ENCODE measurements at places on chromosomes 2 and 18.
A peak's percentile ranks its signal among the peaks of the same experiment; 100 is the strongest.

DNA sequence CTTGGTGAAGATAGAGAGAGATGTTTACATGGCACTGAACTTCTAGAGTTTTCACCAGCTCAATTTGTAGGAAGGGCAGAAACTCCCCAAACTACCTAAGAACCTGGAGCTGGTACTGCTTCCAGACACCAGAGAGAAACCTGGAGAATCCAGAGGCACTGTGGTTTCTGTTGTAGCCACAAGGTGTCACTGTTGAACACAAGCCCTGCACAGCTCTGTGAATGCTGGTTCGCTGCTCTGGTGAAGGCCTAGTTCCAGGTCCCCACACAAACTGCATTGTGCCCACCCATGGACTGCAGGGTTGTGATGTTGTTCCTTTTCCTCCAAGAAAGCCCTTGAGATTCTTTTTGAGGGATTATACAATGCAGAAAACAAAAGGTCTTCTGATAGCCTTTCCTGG, 150.5 kb upstream of the HS6ST1 start:
- DNase-seq: no peak

- DNase-seq: no peak
These were observed 41.3 kb upstream of the EGR4 start for GRCh38 chr2:73334620-73335019.

- DNase-seq: no peak
These were observed 232.2 kb downstream of the MYCN start for GRCh38 chr2:16172324-16173175.

DNA sequence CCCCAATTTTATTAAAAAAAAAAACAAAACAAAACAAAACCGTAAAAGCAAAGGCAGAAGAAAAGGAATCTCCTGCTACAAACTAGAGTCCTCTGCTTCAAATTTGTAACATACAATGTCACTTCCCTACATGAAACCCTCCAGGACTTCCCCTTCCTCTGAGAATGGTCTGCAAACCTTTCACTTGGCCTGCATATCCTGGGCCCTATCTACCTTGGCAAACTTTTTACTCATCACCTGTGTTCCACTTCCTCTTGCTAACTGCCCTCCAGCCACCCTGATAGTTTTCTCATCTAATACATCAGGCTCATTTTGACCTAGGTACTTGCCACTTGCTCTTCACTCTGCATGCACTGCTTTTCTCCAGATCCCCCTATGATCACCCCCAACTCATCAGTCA, 255.5 kb downstream of the ETAA1 start:
- no peak for DNase-seq

GRCh38 chr2:157757500-157757899, 118.6 kb downstream of the ACVR1 start:
- no peak for DNase-seq

- DNase-seq: no peak
These were observed 60.0 kb downstream of the GCA start for GRCh38 chr2:162403884-162404283.

GRCh38 chr2:234621120-234621519, 124.2 kb upstream of the ARL4C start:
- DNase-seq: no peak

DNA sequence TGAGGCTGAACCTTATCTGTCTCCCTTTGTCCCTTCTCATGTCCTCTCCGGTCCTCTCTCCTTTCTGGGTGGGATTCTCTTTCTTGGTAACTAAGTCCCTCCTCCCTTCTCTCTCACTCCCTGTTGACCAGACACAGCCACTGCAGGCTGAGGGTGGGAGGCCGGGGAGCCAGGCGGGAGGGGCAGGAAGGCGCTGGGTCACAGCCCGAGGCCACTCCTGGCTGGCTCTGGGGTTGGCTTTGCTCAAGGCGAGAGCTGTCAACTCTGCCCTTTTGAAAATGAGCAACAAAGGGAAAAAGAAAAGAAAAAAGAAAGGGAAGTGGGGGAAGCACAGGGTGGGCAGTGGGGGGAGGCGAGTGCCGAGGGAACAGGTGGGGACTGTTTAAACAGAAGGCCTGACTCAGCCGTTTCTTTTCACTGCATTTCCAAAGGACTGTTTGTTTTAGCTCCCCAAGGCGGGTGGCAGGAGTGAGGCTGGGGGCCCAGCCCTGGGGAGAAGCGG, 70.5 kb upstream of the IGFBP5 start:
- peak; percentile 93 for DNase-seq

DNA sequence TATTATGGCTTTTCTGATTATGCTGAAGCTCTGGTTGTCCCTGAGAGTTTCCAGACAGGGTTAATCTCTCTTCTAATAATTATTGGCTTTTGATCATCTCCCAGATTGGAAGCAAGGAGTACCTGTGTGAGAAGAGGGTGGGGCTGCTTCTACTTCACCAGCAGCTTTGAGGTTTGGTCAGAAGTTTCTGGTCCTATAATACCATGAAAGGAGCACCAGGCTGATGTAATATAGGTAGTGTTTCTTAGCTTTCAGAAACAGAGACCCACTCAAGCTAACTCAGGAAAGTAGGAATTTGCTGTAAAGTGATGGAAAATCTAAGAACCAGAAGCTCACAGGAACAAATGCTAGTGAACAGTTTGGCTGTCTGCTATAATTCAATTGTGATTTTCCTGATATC, 57.6 kb downstream of the SGPP2 start:
- no peak for DNase-seq

GRCh38 chr2:221429741-221430491, 142.2 kb downstream of the EPHA4 start:
- no peak for DNase-seq

GRCh38 chr2:109134741-109135358, 5.8 kb downstream of the SH3RF3 start:
- no peak for DNase-seq

GRCh38 chr2:18426174-18426573, 134.3 kb downstream of the RDH14 start:
- no peak for DNase-seq

- no peak for DNase-seq
These were observed 49.7 kb upstream of the SIGLEC15 start for GRCh38 chr18:45775743-45776142.

DNA sequence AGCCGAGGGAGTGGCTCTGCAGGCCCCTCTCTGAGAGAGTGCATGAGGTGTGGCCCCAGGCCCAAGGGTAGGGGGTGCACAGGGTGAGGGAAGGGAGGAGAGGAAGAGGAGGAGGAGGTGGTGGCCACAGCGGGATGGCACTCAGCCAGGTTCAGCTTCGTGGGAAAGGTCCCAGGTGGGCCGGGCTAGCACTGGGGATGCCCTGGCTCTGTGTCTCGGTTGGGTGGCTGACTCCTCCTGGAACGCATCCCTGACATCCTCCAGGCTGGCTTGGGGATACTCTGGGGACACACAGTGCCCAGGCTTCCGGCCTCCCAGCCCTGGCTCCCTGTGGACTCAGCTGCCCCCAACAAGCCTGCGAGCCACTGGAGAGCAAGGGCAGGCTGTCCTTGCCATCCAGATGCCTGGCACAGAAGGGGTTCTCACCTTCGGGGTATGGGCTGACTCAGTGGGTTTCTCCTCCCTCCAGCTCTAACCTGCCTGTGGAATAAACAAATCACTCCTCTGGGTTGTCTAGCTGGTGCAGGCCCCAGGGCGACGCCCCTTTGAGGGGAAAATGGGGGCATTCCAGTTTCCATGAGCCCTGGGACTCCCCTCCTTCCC, 582 bp upstream of the ZAP70 start:
- DNase-seq: no peak

DNA sequence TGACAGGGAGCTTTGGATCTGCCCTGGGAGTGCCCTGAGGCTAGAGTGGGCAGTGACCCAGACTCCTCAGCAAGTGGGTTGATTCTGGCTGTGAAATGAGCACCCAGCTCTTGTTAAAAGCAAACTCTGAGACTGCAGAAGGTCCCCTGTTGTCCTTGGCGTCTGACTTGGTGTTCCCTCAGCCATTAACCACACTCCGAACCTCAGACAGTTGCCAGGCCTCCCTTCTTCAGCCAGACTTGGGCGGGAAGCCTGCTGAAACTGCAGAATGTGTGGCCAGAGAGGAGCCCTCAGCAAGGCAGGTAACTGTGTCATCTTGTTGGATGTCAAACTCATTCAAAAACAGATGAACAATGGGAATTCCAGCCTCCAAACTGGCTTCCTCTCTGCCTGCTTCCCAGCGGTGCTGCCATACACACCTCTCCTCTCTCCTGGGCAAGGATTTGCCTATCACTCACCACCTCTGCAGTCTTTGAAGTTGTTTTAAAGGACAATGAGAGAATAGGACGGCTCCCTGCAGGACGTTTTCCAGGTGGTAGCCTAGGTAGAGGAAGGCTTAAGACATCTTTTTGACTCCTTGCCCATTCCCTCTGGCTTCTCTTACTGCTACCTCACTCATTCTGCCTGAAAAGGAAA, 38.9 kb upstream of the B3GNT2 start:
- DNase-seq: no peak

DNA sequence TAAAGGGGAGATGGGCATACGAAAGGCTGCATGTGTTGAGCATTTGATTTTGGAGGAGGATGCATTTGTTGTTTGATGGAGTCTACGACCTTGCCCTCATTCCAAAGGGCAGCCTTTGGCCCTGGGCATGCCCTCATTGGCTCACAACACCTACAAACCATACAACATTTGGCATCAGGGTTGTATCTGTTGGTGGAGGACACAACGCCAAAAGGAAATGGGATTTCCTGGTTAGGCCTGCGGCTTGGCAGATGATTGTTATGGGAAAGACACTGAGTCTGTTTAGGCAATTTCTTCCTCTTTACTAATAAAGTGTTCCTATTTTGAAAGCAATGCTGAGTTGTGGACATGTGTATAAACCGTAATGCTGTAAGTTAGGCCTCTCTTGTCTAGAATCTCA, 246.9 kb downstream of the LDLRAD4 start:
- DNase-seq: no peak
